ENCODE measurements at places on chromosomes 4 and X.

DNA sequence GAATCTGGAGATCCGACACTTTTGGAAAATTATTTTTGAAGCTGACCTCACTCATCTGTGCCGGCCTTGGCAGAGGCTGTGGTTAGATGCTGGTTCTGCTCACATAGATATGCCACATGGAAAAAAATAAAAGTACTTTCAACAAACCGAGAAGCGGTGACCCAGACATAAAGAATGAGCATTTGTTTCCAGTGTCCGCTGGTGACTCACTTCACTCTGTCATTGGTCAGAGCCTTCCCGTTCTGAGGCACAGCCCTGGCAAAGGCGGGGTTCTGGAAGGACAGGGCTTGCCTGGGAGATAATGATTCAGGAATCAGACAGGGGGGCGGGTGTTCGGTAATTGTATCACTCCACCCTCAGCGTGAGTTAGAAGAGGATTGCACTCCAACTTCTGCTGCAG lies 172.4 kb upstream of the MXRA5 start:
- DNase-seq: no peak

DNA sequence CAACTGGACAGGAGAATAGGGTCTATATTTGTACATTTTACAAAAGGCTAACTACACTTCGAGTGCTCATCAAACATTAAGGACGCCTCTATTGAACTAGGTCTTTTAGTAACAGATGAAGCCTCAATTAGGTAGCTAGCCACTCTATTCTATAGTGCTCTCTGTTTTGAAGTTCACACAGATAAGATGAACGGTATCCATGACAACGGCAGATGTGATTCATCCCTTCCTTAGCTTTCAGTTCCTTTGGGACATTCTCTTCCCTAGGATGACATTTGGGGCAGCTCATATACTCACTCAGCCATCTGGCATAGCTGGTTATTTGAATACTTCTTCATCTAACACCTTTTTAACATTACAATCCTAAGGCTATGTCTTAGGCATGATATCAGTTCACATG lies 62.4 kb upstream of the WDFY3 start:
- DNase-seq: no peak

DNA sequence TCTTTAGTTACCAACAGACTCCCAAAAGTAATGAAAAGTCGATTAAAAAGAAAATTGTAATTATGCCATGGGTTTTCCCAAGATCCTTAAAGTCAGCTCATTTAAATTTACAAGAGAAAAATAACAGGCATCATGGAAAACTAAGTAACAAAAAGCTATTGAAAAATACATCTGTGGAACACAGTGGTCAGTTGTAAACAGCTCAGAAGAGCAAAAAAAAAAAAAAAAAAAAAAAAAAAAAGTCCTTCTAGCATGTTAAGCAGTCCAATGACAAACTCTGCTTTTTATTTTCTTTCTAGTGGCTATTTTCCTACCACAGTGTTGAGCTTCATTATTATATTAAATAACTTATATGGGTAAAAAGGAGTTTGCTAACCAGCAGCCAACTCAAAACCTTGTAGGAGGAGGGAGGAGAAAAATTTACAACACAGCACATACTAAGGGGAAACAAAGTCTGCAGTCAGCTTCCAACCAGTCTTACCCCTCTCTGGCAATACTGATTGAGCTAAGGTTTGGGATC lies 44.9 kb downstream of the RASGEF1B start:
- no peak for DNase-seq

DNA sequence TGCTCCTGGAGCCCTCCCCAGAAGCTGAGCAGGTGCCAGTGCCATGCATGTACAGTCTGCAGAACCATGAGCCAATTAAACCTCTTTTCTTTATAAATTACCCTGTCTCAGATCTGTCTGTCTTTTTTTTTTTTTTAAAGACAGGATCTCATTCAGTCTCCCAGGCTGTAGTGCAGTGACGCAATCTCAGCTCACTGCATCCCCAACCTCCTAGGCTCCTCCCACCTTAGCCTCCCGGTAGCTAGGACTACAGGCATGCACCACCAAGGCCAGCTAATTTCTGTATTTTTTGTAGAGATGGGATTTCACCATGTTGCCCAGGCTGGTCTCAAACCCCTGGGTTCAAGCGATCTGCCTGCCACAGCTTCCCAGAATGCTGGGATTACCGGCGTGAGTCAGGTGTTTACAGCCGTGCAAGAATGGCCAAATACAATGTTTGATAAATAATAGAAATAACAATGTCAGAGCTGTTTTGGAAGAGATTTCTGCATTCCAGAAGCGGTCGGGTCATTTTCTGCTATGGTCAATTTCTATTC lies 68.8 kb downstream of the SLC2A9 start:
- DNase-seq: no peak

DNA sequence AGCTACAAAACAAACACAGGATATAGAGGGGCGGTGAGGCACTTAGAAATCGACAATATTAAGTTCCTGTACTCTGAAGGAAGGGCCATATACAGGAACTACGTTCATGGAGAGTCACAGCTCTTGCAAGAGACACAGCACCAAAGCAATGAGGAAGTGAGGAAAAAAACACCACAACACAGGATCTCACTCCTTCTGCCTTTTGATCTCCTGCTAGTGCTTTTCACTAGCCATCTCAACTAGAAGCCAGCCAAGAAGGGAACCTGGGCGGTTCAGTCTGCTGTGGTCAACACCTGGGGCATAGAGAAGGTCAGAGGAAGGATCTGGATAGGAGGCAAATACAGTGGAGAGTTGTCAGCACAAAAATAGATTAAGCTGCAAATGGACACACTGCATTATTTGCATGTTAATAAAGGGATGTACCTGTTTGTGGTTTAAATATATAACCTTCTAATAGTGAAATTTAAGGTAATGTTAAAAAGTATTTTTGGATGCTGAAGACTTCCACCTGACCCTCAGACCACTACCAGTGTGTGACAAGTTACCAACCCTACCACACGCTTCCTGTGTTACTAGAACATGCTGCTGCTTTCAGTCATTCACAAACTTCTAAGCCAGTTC lies 104.6 kb downstream of the DTHD1 start:
- DNase-seq: no peak

GRCh38 chr4:181661090-181661489 lies 582.1 kb upstream of the TENM3 start:
- DNase-seq: no peak

GRCh38 chr4:152972821-152973628 lies 36.9 kb downstream of the FHDC1 start:
- no peak for DNase-seq
